Activated T-helper 1 cell treated with anti-CD3 and anti-CD28 coated beads, Interleukin-2, amount 50 U/mL, for 16 hours (primary cell): ENCODE measurements at places on chromosomes 1 and 21.

DNA sequence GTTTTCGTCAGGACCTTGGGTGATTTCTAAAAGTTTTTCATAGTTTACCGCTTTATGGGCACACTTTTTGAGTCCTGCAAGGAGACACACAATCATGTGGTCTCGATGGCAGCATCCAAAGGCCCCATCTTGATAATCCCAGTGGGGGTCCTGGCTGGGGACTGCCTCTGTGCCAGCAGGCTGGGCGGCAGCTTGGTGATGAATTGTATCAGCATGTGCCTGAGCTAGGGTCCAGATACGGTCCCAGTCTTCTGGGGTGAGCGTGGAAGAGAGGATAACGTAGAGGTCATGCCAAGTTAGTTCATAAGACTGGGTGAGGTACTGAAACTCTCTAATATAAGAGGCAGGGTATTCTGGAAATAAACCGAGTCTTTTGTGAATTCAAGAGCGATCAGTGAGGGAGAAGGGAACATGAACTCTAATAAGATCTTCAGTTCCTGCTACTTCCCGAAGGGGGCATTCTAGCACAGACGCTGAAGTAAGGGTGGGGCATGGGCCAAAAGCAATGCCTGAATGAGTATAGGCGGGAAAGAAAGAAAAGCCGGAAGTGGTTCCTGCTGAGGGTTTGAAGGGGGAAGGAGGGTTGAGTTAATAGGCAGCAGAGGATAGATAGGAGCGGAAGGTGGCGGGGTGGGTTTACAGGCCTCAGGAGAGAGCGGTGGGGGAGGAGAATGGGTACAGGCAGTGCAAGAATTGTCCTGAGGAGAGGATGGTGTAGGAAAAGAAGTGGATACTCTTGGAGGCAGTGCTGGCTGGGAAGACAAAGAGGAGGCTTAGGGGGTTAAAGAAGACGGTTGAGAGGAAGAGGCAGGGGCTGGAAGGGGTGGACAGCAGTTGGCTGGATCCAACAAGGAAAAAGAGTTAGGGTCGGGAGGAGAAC lies 1.6 kb downstream of the ERVH48-1 start:
- peak; percentile 22 for DNase-seq

GRCh38 chr1:205270764-205271163 lies 43.0 kb downstream of the TMCC2 start:
- no peak for DNase-seq

- DNase-seq = no peak
Observed at GRCh38 chr1:62230718-62231117, 36.1 kb downstream of the L1TD1 start.

- DNase-seq = no peak
Observed at GRCh38 chr1:27052527-27052926, 39.9 kb upstream of the TENT5B start.

DNA sequence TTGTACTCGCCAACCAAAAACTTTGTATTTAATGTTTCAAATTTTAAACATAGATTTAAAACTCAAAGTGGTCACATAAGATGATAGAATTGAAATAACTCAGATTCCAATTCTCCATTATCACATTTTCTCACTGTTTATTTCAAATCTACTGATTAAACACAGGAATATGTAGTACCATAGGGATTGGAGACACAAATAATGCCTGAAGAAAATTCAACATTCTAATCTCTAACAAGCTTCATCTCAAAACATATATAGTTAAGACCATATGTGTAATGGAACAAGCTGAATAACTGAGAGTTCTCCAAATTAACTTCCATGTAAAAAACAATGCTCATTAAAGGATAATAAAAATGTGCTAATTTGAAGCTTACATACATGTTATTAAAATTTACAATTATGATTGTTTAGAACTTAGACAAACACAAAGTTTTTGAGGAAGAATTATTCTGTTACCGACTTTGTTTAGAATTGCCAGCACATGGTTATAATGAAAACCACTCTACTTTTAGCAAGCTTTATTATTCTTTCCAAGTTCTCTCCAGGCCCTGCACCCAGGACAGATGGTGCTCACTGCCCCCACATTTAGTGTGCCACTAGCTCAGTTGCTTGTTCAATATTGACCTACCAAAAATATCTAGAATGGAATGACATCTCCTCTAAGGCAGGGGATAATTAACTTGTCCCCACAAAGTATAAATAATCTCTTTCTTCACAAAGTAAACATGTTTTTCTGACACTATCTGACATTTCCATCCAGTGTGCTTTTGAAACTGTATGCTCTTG lies 467.2 kb downstream of the TTLL7 start:
- no peak for DNase-seq

- no peak for DNase-seq
Observed at GRCh38 chr1:111404588-111404987, 22.9 kb downstream of the OVGP1 start.

GRCh38 chr1:67371681-67372080 lies 58.5 kb downstream of the SERBP1 start:
- no peak for DNase-seq

GRCh38 chr1:98457248-98457647 lies 204.3 kb upstream of the SNX7 start:
- no peak for DNase-seq

DNA sequence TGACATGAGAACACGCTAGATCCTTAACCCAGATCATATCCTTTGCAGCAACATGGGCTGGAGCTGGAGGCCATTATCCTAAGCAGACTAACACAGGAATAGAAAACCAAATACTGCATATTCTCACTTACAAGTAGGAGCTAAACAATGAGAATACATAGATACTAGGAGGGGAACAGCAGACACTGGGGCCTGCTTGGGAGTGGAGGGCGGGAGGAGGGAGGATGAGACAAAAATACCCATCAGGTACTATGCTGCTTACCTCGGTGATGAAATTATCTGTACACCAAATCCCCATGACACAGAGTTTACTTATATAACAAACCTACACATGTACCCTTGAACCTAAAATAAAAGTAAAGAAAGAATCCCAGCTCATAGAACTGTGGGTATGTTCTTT lies 1.2 kb upstream of the MOB3C start:
- DNase-seq = no peak

DNA sequence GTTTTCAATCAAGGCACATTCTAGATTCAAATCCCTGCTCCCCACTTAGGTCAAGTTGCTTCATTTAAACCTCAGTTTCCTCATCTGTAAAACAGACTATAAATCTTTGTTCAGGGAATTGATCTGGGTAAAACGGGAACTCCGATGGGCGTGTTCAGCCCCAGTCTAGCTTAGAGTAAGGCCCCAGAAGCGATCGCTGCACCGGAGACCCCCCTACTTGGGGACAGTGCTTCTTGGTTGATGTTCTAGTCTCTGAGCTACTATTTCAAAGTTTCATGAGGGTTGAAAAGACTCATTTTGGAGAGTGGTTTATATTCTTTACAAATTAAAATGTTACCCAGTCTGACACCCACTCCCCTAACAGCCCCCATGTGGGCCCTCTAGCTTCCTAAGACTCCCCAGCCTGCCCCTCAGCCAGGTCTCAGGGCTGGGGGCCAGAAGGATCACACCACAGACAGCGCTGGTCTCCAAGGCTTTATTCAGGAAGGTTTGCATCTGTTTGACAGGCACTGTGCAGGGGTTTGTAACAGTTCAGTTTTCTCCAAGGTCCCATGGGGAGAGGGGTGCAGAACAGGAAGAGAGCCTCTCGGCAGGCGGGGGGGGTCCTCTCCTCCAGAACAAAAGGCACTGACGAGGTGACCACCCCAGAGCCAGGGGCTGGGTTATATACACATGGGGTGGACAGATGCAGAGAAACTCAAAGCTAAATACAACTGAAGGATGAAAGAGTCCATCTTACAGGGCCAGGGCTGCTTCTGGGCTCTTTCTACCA lies 82.9 kb downstream of the STUM start:
- DNase-seq = no peak

GRCh38 chr1:110604586-110605148 lies 1.5 kb downstream of the KCNA2 start:
- DNase-seq = no peak

DNA sequence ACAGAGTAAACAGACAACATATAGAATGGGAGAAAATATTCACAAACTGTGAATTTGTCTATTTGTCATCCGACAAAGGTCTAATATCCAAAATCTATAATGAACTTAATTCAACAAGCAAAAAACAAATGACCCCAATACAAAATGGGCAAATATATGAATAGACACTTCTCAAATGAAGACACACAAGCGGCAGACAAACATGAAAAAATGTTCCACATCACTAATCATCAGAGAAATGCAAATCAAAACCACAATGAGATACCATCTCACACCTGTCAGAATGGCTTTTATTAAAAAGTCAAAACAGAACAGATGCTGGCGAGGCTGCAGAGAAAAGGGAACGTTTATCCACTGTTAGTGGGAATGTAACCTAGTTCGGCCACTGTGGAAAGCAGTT lies 72.7 kb downstream of the SMYD3 start:
- DNase-seq = no peak

GRCh38 chr1:219387211-219387610 lies 213.5 kb downstream of the LYPLAL1 start:
- DNase-seq = no peak

GRCh38 chr1:29415156-29415830 lies 179.0 kb downstream of the PTPRU start:
- DNase-seq = no peak

DNA sequence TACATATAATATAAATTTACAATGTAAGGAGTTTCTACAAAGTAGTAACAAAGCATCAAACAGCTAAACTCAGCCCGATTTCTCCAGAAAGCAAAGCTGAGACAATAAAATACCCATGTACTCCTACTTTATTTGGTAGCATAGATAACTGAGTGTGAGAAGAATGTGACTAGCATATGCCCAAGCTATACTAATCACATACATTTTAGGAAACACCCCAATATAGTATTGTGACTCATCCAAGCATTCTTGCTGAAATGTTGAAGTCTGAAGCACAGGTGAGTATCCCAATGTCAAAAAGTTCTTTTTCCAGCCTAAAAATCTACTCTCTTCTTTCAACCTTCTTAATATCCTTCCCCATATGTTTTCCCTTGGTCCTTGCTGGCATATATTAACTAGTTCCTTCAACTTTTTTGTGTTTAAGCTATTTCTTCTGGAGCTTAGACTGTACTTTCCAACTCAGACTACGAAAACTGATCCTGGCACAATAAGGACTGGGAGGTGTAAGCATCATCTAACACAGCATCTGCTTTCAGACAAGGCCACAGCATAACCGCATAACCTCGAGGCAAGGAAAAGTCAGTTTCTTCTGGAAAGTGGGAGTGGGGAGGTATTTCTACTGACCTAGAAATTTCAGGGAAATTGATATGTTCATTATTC lies 163.0 kb upstream of the RNPC3 start:
- DNase-seq = no peak

DNA sequence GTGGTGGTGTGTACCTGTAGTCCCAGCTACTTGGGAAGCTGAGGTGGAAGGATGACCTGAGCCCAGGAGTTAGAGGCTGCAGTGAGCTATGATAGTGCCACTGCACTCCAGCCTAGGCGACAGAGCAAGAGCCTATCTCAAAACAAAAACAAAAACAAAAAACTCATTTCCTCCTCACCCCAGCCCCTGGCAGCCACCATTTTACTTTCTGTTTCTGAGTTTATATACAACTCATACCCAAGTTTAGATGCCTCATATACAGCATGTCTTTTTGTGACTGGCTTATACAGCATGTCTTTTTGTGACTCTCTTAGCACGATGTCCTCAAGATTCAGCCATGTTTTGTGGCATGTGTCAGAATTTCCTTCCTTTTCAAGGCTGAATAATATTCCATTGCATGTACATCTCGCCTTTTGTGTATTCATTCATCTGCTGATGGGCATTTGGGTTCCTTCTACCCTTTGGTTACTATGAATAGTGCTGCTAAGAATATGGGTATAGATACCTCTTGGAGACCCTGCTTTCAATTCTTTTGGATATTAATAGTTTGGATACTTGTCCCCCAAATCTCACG lies 14.7 kb downstream of the COA7 start:
- no peak for DNase-seq

DNA sequence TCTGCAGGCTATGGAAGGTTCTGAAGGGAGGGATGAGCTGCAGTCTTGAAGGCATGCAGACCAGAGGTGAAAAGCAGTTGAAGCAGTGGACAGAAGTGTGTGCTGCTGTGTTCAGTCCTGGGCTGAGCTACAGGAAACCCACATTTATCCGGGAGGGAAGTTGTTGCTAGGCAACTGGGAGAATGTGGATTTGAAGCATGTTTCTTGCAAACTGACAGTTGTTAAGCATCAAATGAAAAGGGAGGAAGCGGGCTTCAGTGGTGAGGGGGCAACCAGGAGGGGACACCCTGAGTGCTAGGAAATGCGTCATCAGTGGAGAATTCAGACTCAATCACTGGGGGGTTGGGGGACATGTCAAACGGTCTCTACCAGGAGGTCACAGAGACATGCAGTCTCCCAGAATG lies 28.7 kb downstream of the ABCA4 start:
- no peak for DNase-seq

- no peak for DNase-seq
Observed at GRCh38 chr1:167161242-167161641, 59.4 kb upstream of the POU2F1 start.

GRCh38 chr1:247277191-247277590 lies 21.3 kb downstream of the VN1R5 start:
- no peak for DNase-seq

DNA sequence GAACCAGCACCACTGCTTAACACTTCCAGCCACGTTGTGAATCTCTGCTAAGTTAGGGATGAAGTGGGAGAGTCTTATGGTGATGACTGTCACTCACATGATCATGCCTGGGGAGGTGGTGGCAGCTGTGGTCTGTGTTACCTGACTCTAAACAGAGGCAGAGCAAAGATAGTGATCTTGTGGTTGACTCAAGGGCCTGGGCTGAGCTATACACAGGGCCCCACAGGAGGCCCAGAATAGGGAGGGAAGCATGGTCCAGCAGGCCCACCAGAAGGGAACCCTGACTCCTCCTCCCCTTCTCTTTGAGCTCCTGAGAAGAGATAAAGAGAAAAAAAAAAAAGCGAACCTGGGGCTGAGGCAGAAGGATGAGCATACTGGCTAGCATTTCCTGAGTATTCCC lies 55.0 kb downstream of the PLXNA2 start:
- DNase-seq = no peak

DNA sequence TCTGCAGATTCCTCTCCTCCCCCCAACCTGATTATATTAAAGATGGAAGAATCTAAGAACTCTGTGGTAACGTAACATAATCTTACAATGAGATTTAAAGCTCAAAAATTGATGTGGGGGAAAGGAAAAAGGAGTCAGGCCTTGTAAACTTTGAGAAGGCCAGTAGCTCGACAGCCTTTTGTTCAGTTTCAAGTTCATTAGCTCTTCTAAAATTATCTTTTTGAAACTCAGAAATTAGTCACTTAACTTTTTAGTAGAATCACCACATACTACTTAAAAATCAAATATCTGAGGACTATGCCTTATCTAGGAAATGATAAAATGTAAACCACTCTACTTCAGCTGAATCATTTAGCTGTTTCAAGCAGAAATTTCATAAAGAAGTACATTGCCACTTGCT lies 996.2 kb downstream of the AMY1C start:
- DNase-seq = no peak

- peak; percentile 18 for DNase-seq
Observed at GRCh38 chr1:207828485-207829158, 76.8 kb downstream of the CD46 start.

DNA sequence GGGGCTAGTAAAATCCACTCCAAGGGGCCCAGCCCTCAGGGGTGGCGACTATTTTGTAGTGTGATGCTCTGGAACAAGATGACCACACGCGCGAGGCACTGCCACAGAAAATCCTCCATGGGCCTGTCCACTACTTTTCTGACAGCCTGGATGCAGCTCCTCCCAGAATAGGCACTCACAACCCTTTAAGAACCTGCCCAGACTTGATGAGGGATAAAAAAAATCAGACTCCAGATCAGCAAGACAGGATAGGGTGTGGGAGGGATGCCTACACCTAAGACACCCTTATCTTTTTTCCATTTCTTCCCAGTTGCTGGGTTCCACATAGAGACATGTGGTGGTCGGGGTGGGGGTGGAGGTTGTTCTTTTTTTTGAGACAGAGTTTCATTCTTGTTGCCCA lies 33.5 kb downstream of the PCAT6 start:
- DNase-seq = no peak
